ENCODE measurements at places on chromosomes 12 and 14. TPM values are rescaled to one million over a fixed set of nuclear protein-coding genes. Genes with fewer than 3 reads are reported as not detected.

Gene SINHCAF
- 59.7 TPM for total RNA-seq

Gene TTC8
- 43.3 TPM for total RNA-seq

Gene TMEM116
- total RNA-seq = 7.3 TPM

Gene WNT1
- not detected for total RNA-seq

Gene PLEKHD1
- total RNA-seq = 0.34 TPM

Gene KRT79
- not detected for total RNA-seq

Gene COX8C
- not detected for total RNA-seq

Gene BDKRB1
- total RNA-seq = not detected

Gene NGB
- total RNA-seq = not detected

Gene MSI1
- total RNA-seq = under 0.01 TPM

Gene ATP23
- total RNA-seq = 15.6 TPM

Gene B4GALNT3
- total RNA-seq = 0.33 TPM

Gene PARP2
- 18.6 TPM for total RNA-seq

Gene DPY19L2
- 10.5 TPM for total RNA-seq

Gene MYH7
- total RNA-seq = not detected

Gene SERPINA12
- total RNA-seq = not detected

Gene SGPP1
- total RNA-seq = 27.9 TPM

Gene AEBP2
- 20.4 TPM for total RNA-seq

Gene SALL2
- total RNA-seq = 1.7 TPM

Gene IL26
- total RNA-seq = not detected

Gene RTN1
- under 0.01 TPM for total RNA-seq
